Activated CD4-positive, alpha-beta T cell treated with anti-CD3 and anti-CD28 coated beads, Interleukin-2, Interleukin-4, amounts not matched to agents 100 ng/mL and 50 ng/mL, durations not matched to agents 16 hours and 8 hours (primary cell): ENCODE measurements at places on chromosomes 6 and 20.

- no peak for DNase-seq
Observed at GRCh38 chr6:26351544-26351953, 13.4 kb upstream of the BTN3A2 start.

- DNase-seq, result no peak
Observed at GRCh38 chr6:111711476-111711875, 105.8 kb upstream of the TRAF3IP2 start.

DNA sequence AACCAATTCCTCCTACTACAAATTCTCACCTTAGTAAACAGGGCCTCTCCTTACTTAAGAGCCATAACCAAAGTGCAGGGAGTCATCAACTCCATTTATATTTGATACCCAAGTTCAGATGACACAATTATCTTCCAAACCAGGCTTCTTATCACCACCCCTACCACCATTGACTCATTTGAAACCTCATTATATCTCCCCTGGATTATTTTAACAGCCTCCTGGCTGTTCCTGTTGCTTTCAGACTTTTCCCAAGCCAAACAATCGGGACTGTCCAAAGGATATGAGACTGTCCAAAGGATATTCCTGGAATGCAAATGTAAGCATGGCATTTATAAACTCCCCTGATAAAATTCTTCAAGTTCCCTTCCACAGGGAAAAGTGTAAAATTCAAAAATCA lies 394.3 kb downstream of the MAFB start:
- DNase-seq, result no peak

- DNase-seq, result no peak
Observed at GRCh38 chr6:105886066-105886813, 199.9 kb upstream of the PRDM1 start.
